SK-N-SH (cell line): ENCODE measurements at places on chromosomes 7 and 10.

DNA sequence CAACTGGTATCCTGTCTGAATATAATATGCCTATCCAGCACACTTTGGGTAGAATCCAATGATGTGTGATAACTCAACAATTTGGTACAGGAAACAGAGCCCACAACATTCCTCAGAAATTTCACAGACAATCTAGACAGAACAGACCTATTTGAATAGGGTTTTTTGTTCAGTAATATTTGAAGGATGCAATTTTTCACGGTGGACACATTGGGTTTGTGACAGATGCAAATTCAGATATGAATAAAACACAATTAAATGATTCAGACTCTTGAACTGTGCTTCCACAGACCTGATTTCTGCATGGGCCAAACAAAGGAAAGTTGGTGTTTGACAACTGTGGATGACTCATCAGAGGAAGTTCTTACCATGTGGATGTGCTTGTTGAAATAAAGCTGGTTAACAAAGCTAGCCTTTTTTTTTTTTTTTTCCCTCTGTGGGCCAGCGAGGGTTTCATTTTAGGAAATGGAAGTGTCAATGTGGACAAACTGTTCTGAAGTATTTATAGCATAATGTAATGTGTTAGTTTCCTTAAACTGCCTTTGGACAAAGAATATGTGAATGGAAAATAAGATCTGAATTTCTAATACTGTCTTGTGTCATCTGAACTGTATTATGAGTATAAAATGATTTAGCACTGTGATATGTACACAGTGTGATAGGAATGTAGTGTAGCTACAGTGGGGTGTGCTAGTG lies 43.2 kb upstream of the FAM133B start:
- no peak for DNase-seq

- no peak for DNase-seq
Observed at GRCh38 chr10:103724771-103725170, 130.6 kb downstream of the SH3PXD2A start.

DNA sequence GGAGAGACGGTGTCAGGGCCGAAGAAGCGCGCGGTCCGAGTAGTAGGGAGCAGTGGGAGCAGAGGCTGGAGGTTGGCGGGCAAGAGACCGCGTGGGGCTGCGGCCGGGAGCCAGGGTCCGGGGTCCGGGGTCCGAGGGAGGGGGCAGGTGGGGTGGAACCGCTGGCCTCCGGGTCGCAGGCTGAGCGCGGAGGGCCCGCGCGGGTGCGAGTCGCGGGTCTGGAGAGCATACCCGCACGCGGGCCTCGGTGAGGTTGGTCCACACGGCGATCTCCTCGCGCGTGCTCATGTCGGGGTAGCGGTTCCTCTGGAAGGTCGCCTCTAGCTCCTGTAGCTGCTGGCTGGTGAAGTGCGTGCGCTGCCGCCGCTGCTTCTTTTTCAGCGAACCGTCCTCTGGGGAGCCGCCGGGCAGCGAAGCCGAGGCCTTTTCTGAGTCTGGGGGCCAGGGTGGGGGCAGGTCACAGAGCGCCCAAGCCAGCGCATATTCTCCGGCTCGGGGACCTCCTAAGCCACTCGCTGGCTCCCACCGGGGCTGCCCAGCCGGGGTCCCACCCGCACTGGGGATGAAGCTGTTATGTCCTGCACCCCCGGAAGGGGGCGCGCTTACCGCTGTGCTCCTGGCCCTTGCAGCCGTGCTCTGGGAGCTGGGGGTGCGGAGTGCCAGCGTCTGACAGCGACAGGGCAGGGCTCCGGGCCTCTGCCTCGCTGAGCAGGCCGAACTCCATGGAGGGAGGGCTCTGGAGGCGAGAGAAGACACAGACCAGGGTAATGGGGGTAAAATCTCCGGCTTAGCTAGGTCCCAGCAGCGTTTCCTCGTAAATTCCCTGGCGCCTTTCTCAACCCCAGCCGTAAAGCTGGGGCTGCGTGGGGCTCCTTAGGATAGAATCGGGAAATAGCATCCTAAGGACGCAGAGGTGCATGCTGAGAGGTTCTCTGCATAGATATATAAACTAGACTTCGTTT lies 5.5 kb downstream of the ELOVL3 start:
- DNase-seq = peak; percentile 85

- no peak for DNase-seq
Observed at GRCh38 chr10:51846856-51847506, 147.6 kb upstream of the CSTF2T start.

GRCh38 chr7:47345857-47346298 lies 236.0 kb downstream of the TNS3 start:
- DNase-seq = no peak
